Naive thymus-derived CD8-positive, alpha-beta T cell (primary cell): ENCODE measurements at places on chromosomes 11 and 22. TPM values are rescaled to one million over a fixed set of nuclear protein-coding genes. Genes with fewer than 3 reads are reported as not detected.

The CNTF gene
- 3.0 TPM for total RNA-seq

The MMP1 gene
- not detected for total RNA-seq

The MUC6 gene
- total RNA-seq: not detected

The CASP12 gene
- total RNA-seq: not detected

DNA sequence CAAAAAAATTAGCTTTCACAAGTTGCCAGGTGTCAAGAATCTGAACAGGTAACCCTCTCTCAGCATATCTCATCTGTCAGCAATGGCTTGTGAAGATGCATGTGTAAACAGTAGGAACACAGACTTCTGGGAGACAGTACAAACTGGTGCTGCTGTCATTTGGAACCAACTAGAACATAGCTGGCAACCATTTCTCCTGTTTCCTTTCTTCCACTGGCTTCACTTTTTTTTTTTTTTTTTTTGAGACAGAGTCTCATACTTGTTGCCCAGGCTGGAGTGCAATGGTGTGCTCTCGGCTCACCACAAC lies 2.1 kb upstream of the PIK3C2A start:
- no peak for DNase-seq

GRCh38 chr11:69439127-69439526 lies 42.3 kb upstream of the LINC01488 start:
- peak; percentile 32 for DNase-seq

The BEST1 gene
- 0.08 TPM for total RNA-seq

DNA sequence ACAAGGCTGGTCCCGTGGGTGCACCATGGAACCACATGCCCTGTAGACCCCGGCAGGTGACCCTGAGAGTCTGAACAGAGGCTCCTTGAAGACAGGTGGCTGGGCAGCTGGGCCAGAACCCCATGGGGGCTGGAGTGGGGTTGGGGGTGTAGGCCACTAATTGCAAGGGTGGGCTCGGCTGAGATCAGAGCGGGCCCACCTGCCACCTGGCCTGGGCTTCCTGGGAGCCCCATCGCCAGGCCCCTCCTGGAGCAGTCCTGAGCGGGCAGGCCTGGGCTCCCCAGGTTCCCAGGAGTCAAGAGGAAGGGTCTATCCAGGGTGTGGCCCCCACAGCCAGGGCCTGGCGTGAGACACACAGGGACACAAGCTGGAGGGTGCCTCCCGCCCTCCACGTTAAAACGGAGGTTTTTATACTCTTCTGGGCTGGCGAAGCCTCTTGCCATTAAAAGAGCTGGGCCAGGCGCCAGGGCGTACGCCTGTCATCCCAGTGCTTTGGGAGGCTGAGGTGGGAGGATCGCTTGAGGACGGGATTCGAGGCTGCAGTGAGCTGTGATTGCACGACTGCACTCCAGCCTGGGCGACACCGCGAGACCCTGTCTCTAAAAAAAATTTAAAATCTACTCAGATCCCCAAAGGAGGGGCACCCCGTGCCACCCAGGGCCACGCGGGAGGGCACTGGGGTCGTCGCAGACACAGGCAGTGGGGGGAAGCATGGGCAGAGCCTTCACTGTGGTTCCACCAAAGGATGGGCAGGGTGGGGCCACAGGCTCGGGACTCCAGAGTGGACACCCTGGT lies 4.8 kb upstream of the TRABD start:
- no peak for DNase-seq

The LRFN4 gene
- 1.3 TPM for total RNA-seq

GRCh38 chr11:129702410-129703398 lies 112.9 kb upstream of the TMEM45B start:
- DNase-seq: no peak

The PATE1 gene
- not detected for total RNA-seq

The CD3E gene
- 620 TPM for total RNA-seq

DNA sequence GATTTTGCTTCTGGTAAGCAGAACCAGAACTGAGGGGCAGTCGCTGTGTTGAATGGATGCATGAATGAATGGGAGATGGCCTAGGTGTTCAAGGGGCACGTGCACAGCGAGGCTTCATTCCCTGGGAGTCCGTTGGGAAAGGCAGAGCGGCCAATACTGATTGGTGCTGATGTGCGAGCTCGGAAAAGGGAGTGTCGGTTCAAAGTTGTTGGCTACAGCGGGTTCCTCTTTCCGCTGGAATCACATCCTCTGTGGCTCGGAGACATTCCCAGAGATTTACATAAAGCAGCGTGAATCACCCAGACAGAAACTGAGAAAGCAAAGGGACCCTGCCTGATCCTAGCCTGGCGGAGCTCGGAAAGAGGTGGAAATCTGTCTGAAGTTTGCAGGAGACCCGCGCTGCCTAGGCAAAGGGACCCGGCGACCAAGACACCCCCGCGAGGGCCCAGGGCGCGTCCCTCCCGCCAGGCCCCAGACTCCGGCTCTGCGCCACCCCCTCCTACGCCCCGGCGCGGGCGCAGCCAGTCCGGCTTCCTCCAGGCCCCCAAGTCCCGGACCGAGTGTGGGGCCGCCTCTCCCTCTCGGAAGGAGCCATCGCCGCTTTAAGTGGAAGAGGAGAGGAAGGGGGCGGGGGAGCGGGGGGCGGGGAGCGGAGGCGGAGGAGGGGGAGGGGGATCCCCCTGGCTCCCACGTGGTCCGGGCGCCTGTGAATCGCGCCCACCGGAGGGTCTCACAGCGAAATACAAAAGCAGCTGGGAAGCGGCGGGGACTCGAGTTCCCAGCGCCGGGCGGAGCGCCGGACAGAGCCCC lies at the start of gene FJX1:
Gene FJX1, plus strand, starts transcription at position 774 of the 810 bp plus-strand sequence. CDS start 177 bp downstream, outside the sequence.
- peak; percentile 6 for DNase-seq

The MRGPRX3 gene
- not detected for total RNA-seq

GRCh38 chr22:17906978-17907747 lies 117.2 kb downstream of the MICAL3 start:
- no peak for DNase-seq

DNA sequence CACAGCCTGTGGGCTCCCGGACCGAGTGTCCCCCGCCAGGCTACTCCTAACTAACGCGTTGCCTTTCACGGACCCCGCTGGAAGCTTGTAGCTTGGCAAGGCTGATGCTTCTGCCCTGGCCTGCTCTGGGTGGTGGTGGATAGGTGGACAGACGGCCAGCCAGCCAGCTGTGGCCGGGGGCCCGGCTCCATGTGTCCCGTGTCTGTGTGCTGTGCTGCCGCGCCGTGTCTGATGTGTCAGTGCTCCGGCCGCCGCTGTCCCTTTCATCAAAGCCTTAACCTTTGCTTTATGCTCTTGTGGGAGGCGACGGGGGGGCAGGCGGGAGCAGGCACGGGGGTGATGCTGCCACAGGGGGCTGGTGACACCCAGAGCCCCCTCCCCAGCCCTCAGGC lies 5.0 kb downstream of the CCDC188 start:
- DNase-seq: no peak

The DMC1 gene
- not detected for total RNA-seq

The DBX1 gene
- total RNA-seq: not detected

DNA sequence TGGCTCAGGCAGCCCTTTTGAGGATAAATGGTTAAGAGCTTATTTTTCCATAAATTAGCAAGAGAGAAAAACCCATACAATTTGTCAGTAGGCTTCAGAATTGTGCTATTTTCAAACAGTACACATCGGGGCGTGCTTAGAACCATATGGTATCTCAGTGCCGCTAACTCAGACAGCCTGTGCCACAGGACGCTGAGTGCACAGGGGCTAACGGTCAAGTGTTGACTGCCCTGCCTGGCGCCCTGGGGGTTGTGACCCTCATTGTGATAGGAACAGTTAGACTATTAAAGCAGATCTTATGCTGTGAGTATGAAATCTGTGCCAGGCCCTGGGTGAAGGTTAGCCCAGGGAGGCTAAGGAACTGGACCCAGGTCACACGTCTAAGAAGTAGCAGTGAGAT lies 1519.7 kb downstream of the BRD1 start:
- no peak for DNase-seq

The IFTAP gene
- total RNA-seq: 2.4 TPM

The ARHGAP8 gene
- total RNA-seq: 4.8 TPM

The SCT gene
- not detected for total RNA-seq

- DNase-seq: no peak
Measured at GRCh38 chr11:18111005-18111404, 5.1 kb upstream of the SAAL1 start.

The SESN3 gene
- total RNA-seq: 85.4 TPM

GRCh38 chr11:92964471-92964870 lies 5.0 kb upstream of the MTNR1B start:
- no peak for DNase-seq

The FAM227A gene
- total RNA-seq: 0.29 TPM

DNA sequence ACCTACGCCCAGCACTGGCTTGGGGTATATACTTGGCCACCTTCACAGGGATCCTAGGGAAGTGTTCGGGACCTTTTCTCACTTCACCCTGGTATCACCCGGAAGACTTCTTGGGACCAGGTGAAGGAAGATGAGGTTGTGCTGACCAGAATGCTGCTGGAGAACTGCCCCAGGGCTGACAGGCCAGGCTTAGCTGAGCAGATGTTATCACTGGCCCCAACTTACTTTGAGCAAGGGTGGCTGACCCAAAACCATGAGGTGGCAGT lies 4.5 kb downstream of the FTH1 start:
- peak; percentile 35 for DNase-seq

The FGF19 gene
- total RNA-seq: not detected

DNA sequence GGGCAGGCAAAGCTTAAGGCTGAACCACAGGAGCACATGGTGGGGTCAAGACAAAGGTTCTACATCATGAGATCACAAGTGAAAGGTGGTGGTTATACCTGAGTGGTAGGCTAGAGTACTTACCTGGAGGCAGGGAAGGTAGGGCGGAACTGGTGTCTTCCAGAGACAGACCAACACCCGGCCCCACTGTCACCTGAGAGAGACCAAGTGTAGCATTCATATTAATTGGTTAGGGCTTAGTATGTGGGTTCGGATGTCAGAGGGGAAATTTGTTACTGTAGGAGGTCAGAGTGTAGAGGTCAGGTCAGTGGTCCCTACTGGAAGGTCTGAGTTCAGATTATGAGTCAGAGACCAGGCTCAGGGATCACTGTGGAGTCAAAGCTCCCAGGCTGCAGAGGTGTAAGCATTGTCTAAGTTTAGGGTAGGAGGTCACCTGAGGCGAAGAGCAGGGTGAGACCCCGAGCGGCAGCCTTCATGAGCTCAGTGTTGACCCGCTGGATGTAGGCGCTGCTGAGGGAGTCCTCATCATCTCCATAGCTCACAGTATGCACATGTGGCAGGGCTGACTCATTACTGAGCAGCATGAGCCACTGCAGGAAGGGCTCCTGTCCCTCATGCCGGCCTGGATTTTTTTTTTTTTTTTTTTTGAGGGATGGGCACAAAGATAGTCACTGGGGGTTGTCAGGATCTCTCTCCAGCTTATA lies 3.2 kb downstream of the TPP1 start:
- no peak for DNase-seq

- no peak for DNase-seq
Measured at GRCh38 chr22:32922186-32922585, 120.7 kb downstream of the TIMP3 start.

GRCh38 chr11:10534316-10534715 lies 6.7 kb downstream of the RNF141 start:
- no peak for DNase-seq

- peak; percentile 59 for DNase-seq
Measured at GRCh38 chr22:37484480-37485394, 1.4 kb downstream of the MFNG start.

GRCh38 chr11:59062602-59063529 lies 23.2 kb upstream of the GLYATL1B start:
- no peak for DNase-seq

DNA sequence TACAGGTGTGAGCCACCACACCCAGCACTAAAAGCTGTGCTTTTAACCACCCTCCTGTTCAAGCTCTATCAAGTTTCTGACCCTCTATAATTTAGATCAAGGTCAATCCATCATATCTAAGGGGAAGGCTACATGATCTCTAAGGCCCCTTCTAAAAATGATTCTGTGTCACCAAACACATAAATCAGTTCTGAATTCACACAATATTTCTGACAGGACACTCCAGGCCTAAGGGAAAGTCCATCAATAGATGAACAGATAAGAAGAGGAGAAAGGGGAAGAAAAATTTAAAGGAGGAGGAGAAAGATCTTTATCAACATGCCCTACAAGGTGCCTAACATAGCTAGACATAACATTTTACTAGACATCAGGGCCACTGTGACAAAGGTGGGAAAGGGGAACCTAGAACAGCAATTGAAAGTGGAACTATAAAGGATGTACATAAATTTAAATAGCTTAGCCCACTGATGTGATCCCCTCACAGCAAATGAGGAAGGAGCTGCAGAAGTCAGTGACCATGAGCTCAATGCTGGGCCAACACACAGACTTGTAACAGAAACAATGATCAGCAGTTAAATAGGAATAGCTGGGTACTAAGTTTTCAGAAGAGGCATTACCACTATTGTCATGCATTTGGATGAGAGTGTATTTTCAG lies 4.7 kb downstream of the PRCP start:
- no peak for DNase-seq

- no peak for DNase-seq
Measured at GRCh38 chr22:25903294-25903693, 161.3 kb downstream of the MYO18B start.

DNA sequence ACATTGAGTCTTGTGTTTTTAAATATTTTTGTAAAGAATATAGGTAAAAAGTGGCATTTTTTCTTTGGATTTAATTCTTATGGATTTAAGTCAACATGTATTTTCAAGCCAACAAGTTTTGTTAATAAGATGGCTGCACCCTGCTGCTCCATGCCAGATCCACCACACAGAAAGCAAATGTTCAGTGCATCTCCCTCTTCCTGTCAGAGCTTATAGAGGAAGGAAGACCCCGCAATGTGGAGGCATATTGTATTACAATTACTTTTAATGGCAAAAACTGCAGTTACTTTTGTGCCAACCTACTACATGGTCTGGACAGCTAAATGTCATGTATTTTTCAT lies 333 bp upstream of the CD3E start:
- no peak for DNase-seq

The MS4A3 gene
- not detected for total RNA-seq

The C22orf23 gene
- not detected for total RNA-seq

DNA sequence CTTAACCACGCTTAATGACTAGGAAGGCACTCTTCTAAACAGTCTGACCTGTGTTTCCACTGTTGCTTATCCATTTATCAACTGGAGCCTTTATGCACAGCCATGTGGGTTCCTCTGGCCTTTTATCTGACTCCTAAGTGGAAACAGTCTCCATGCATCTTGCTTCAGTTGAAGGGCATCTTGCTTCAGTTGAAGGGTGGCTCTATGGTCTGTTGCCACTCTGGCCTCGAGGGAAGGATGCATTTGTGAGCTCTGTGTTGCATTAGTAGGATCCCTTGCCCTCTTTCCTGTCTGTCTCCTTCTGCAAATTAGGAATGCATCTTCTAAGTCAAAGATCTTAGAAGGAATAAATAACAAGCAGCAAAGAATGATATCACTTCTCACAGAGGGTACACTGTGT lies 25.8 kb upstream of the C11orf96 start:
- no peak for DNase-seq

The PGA5 gene
- not detected for total RNA-seq
